ENCODE measurements at places on chromosomes 4 and X. TPM values are rescaled to one million over a fixed set of nuclear protein-coding genes. Genes with fewer than 3 reads are reported as not detected.

The UGT8 gene
- 14.9 TPM for total RNA-seq

DNA sequence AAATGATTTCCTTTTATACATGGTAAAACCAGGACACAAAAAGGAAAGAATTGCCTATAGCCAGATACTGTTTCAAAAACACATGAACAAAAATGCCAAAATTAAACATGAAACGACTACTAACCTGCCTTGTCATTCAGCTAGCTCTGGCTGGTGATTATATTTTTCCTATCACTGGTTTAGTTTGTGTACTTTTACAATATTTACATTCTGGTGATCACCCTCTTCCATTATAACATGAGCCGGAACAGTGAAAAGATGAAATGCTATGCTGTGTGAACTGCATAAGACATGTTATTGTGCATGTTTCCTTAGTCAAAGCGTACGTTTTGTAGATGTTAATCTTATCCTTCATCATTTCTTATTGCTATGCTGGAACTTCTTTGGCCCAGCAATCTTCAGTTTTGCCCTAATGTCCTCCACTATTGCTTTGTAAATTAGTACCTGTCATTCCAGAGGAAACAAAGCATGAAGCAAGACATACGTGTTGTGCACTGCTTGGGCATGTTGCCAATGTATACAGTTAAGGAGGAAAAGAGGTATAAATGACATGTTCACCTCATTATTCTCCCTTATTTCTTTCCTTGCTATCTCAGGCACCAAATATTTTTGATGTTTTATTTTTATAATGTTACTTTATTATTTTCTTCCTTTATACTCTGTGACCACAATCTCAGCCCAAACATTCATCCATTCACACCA, 386.3 kb downstream of the ARHGAP24 start:
- no peaks in the 10 kb centered on the region for H3K36me3 ChIP-seq
- no peaks in the 10 kb centered on the region for H3K4me1 ChIP-seq
- no peak overlapping the region for H3K4me3 ChIP-seq
- no peak for DNase-seq

The SFRP2 gene
- 6.9 TPM for total RNA-seq

The FAM241A gene
- total RNA-seq, result 7.5 TPM

The XAGE2 gene
- total RNA-seq, result not detected

DNA sequence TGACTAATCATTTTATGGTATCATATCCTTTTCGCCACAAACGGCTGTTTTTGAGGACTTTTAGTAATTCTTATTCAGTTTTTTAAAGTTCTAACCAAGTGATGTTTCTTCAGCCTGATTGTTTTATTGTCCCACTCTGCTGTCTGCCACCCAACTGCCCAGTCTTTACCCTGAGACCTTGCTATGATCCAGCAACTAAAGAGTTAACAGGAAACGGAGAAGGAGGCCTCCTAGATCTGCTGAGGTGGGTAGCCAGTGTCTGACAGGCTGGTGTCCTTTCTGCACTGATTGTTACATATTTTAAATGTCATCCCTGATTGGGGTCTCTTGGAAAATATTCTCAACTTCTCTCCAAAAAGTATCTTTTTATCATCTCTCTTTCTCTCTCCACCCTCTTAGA, 7.9 kb upstream of the TMEM150C start:
- H3K4me1 ChIP-seq, result no peaks in the 10 kb centered on the region
- no peaks in the 10 kb centered on the region for H3K27me3 ChIP-seq
- no peak overlapping the region for H3K27ac ChIP-seq
- no peaks in the 10 kb centered on the region for H3K36me3 ChIP-seq
- no peak overlapping the region for H3K4me3 ChIP-seq

The PABPC1L2A gene
- total RNA-seq, result not detected

The EBP gene
- total RNA-seq, result 20.3 TPM

DNA sequence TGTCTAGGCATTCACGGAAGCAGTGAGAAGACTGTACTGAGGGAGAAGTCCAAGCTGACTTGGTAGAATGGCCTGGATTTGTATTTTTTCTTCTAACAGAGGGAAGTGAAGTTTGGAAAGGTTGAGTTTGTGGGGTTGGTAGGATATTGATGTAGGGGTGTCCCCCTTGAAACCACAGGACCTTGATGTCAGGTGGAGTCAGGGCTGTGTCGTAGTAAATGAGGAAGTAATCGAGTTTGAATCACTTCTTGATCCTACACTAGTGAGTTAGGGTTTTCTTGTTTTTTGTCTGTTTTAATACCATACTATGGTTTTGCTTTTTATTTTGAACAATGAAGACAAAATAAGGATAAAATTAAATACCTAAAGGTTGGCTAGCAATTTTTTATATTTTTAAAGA, 30.1 kb upstream of the ANAPC4 start:
- no peaks in the 10 kb centered on the region for H3K4me1 ChIP-seq
- H3K27ac ChIP-seq, result no peak overlapping the region
- DNase-seq, result no peak

The KIF4A gene
- 0.33 TPM for total RNA-seq

DNA sequence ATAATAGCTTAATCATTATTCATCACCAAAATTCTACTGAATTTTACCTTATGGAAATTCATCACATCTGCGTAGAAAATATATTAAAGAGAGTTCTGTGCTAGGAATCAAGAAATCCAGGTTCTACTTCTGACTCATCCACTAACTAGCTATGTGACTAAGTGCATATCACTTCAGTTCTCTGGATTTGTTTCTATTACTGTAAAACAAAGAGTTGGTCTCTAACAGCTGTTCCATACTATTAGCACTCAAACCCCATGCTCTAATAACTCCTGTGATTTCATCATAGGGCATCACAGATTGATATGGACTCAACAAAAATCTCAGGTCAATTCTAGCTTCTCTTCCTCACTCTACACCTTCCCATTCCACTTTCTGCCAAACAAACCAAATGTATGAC, 572.0 kb downstream of the INPP4B start:
- no peak overlapping the region for H3K27ac ChIP-seq
- no peaks in the 10 kb centered on the region for H3K36me3 ChIP-seq
- H3K4me1 ChIP-seq, result no peaks in the 10 kb centered on the region

DNA sequence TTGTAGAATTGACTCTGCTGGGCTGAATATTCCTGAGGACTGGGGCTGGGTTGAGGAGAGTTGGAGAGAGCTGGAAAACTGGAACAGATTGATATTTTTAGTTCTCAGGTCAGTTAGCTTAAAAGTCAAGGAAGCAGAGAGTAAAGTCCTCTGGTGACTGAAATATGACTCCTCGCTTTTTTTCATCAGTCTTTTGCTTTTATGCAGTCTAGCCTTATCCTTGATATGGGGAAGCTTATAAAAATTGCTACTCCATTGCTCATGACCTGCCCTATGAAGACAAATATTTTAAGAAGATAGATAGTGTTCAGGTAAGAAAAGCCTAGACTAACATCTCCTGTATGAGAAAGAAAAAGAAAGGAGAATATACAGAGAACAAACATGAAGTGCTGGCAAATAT, 152.7 kb downstream of the C4orf33 start:
- DNase-seq, result no peak
- H3K4me1 ChIP-seq, result no peaks in the 10 kb centered on the region
- H3K4me3 ChIP-seq, result no peak overlapping the region
- H3K36me3 ChIP-seq, result no peaks in the 10 kb centered on the region

GRCh38 chr4:152738827-152739226, 40.7 kb downstream of the TIGD4 start:
- H3K36me3 ChIP-seq, result no peaks in the 10 kb centered on the region
- no peak for DNase-seq
- no peaks in the 10 kb centered on the region for H3K27me3 ChIP-seq
- no peak overlapping the region for H3K4me3 ChIP-seq
- H3K27ac ChIP-seq, result no peak overlapping the region
- no peaks in the 10 kb centered on the region for H3K4me1 ChIP-seq

- no peak overlapping the region for H3K27ac ChIP-seq
- no peak overlapping the region for H3K4me3 ChIP-seq
- H3K36me3 ChIP-seq, result no peaks in the 10 kb centered on the region
- no peaks in the 10 kb centered on the region for H3K4me1 ChIP-seq
- H3K27me3 ChIP-seq, result no peaks in the 10 kb centered on the region
- no peak for DNase-seq
Observed at GRCh38 chr4:25702848-25703247, 47.2 kb downstream of the SLC34A2 start.

GRCh38 chr4:11153171-11153750, 275.4 kb downstream of the HS3ST1 start:
- no peaks in the 10 kb centered on the region for H3K27me3 ChIP-seq
- no peak overlapping the region for H3K4me3 ChIP-seq
- H3K27ac ChIP-seq, result no peak overlapping the region

The ZNF182 gene
- 7.2 TPM for total RNA-seq

GRCh38 chr4:18611026-18611425, 589.5 kb upstream of the LCORL start:
- H3K27me3 ChIP-seq, result no peaks in the 10 kb centered on the region
- no peak overlapping the region for H3K27ac ChIP-seq
- H3K36me3 ChIP-seq, result no peaks in the 10 kb centered on the region
- no peak overlapping the region for H3K4me3 ChIP-seq
- H3K4me1 ChIP-seq, result no peaks in the 10 kb centered on the region

The MSL3 gene
- 26.3 TPM for total RNA-seq

GRCh38 chrX:87580862-87581261, 63.3 kb downstream of the KLHL4 start:
- H3K36me3 ChIP-seq, result no peaks in the 10 kb centered on the region
- no peak for DNase-seq
- H3K4me1 ChIP-seq, result no peaks in the 10 kb centered on the region
- peaks cover 29% of the 10 kb centered on the region for H3K27me3 ChIP-seq
- no peak overlapping the region for H3K27ac ChIP-seq

DNA sequence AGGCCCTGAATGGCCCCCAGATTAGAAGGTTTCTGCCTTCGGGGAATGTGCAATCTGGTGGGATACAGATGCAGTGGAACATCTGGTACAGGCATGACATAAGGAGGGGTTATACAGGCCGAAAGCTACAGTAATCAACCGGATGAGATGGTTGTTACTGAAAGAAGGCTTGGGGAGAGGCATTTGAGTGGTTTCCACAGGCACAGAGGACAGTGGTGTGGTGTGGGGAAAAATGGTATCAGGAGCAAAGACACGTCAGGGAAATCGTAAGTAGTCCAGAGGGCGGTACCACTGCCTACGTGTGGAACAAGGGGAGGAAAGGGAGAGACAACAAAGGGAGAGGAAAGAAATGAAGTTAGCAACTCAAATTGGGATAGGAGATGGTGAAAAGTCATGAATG, 3.0 kb downstream of the PDLIM3 start:
- no peaks in the 10 kb centered on the region for H3K36me3 ChIP-seq
- DNase-seq, result no peak
- no peak overlapping the region for H3K4me3 ChIP-seq
- H3K4me1 ChIP-seq, result peaks cover 3% of the 10 kb centered on the region
- no peaks in the 10 kb centered on the region for H3K27me3 ChIP-seq

The SEC24D gene
- total RNA-seq, result 50.8 TPM

DNA sequence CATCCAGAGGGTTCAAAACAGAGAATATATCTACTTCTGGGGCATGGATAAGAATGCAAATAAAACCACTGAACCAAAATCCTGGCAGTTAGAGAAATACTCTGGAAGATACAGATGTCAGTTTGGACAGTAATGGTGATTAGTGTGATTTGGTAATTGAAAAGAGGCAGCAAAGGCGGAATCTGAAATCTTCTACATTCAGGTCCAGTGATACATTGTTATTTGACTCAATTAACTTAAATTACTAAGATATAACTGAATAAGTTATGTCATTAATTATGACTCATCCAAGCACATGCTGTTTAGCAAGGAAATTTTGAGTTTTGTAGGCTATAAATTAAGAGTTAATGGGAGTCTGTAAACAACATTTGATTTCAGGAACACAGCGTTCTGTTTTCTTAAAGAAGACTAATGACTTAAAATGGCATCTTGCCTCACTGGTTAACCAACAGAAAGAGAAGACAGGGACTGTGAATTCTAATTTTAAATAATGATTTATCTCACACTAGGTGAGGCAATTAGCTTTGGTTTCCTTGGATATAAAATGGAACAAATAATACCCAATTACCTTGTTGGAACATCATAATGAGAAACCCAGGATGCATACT, 937.1 kb downstream of the PDHA2 start:
- H3K4me1 ChIP-seq, result no peaks in the 10 kb centered on the region
- no peak overlapping the region for H3K27ac ChIP-seq
- H3K36me3 ChIP-seq, result no peaks in the 10 kb centered on the region
- no peak overlapping the region for H3K4me3 ChIP-seq
- no peaks in the 10 kb centered on the region for H3K27me3 ChIP-seq
- DNase-seq, result no peak

- no peaks in the 10 kb centered on the region for H3K27me3 ChIP-seq
- H3K4me3 ChIP-seq, result no peak overlapping the region
- H3K36me3 ChIP-seq, result no peaks in the 10 kb centered on the region
Observed at GRCh38 chr4:1205586-1206298, 33.4 kb upstream of the SPON2 start.

All from breast epithelium (tissue), 4 donors.